ENCODE measurements at places on chromosomes 13 and 19.

DNA sequence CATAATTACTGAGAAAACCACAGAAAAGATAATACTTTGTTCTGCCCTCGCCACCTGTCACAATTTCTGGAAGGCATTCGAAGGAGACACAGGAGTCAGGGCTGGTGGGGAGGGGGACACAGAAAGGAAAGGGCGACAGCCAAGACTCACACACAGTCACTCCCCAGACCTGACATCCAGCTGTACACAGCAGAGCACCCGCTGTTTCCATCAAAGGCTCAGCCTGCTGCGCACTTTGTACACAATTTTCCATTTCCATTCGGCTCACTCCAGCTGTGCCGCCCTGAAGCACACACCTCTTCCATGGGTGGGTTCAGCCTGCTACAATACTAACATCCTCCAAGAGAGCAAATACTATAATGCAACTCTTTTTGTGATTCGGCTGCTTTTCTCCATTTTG lies 38.0 kb downstream of the STK24 start:
- DNase-seq: no peak

DNA sequence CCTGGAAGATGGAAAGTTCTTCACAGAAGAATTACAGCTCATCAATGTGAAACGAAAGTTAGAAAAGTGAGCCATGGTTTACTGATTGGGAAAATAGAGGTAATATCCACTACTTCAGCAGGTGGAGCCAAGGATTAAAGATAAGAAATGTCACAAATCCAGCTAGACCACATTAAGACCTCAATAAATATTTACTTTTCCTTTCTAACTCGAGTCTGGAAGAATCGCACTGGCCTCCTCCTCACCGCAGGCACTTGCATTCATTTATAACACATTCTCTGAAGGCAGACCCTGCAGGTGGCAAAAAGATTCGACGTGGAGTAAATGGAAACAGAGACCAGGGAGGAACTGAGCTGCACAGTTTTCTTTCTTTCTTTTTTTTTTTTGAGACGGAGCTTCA lies 7.4 kb downstream of the SLC35E1 start:
- DNase-seq: no peak

DNA sequence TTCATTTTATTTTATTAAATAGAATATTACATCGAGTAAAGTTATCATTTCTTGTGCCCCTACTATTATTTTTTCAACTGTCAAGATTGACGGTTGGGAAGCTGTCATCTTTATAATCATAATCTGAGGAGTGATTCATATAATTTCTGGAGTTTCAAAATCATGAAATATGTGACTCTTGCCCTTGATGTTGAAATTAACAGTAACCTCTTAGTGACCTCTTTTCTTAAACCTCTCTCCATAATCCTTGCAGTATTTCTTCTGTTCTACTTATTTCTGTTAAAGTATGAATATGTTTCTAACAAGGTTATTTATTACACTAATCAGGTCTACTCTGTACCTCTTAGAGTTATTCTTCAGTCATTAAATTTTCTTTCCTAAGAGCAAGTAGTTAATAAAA lies 663.8 kb downstream of the LIG4 start:
- no peak for DNase-seq

DNA sequence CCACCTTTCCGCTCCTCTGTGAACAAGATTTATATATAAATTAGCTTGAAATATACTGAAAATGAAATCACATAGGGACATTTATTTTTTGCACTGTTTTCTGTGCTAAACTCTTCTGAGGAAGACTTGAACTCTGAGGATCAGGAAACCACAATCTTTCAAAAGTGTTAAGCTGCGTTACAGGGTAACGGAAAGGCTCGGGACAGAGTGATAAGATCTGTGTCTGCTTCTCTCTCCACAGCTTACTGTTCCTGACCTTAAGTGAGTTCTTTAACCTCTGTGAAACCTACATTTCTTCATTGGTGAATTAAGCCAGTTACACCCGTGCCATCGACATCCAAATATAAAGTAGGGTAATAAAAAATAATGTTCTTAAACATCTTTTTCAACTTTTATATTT lies 38.9 kb downstream of the DACH1 start:
- DNase-seq: no peak

GRCh38 chr19:10884274-10884673 lies 12.9 kb downstream of the CARM1 start:
- no peak for DNase-seq
